ENCODE measurements at places on chromosomes 4 and X. TPM values are rescaled to one million over a fixed set of nuclear protein-coding genes. Genes with fewer than 3 reads are reported as not detected.

DNA sequence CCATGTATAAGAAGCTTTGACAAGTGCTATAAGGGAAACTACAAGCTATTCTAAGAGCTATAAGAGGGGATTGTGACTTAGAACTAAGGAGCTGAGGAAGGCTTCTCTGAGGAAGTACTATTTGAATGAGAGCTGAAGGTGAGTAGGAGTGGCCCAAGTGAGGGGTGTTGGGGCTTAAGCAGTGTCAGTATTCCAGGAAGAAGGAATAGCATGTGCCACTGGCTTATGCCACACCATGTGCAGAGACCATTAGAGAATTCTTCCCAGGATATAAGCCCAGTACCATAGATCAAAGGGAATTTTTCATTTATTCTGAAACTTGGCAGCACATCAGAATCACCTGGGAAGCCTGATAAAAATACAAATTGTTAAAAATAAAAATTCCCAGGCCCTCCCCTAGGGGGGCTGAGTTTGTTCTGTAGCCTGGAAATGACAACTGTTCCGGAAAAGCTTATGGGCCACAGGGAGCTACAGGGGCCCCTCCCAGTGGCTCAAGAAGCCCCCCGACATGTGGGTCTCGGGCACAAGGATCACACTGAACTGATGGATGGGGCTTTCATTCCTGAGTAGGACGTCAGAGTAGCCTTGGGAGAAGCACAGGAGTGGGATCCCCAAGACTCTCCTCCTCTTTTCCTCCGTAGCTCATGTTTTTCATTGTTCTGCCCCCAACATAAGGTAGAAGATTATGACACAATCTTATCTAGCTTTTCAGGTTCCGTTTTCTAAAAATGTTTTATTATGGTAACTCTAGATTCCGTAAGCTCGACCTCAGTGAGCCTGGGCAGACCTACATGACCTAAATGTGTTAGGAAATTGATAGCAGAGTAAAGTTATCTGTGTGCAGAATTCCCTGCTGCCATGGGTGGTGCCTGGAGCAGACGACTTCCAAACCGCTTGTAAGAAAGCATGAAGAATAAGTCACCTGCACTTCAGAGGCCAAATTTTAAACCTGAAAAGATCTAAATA is 119.3 kb downstream of the AFF1 start:
- DNase-seq, result no peak

DNA sequence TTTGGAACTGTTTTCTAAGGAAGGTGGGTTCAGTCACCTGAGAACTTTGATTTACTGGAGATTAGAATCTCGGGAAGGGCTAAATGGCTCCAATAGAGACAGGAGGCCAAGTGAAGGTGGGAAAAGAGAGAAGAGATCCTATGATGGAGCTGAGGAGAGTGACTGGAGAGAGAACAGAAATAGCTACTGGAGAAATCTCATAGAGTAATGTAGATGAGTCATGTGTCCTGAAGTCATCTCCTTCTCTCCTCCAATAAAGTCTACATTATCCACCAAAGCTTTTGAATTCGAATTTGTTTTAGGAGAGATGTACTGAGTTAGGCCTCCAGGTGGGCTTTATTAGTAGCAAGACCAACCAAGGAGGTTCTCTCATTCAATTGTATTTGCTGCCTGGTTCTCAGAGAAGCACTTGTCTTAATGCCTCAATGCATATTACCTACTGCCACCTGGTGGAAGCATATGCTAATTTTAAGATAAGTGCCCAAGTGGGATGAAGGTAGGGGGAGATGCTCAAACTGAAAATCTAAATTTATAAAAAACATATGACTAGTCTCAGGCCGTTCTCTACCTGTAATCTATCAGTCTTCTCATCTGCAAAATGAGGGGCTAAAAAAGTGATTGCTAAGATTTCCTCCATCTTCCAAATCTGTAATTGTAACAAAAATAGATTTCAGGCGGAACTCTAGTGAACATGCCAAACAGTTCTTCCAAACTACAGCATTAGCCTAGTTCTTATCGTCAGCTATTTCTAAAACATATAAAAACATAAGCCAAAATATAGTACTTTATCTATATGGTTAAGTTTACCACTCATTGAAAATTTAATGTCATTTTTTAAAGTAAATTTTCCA is 24.4 kb downstream of the TXK start:
- DNase-seq, result peak; percentile 35

DNA sequence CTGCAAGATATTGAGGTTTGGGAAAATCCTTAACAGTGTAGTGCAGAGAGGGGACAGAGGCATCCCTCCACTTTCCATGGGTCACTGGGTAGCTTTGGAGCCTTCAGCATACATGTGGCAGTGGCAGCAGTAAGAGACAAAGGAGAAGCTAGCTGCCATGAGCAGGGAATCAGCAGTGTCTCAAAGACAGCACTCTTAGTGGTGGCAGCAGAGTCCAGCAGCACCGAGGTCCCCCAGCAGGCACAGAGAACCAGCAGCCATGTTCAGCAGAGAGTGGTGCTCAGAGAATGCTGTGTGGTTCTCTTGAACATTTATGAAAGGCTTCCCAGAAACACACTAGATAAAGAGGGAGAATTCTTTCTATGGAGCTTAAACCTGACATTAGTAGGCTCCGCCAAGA is 308.5 kb downstream of the CENPC start:
- DNase-seq, result no peak

DNA sequence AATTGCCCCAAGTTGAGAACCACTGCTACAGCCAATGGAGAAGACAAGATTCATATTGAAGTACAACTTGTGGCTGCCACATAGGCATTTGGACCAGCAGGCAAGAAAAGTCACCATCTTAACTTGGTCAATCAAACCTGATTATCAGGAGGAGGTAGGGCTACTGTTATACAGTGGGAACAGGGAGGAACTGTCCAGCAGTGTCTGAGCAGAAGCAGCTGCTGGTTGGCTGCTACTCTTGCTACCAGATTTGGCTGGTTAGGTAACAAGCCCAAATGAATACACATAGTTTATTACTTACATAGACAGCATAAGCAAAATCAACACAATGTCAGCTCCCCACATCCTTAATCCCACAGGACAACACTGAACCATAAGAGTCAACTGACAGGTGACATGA is 39.4 kb downstream of the ATP1B4 start:
- no peak for DNase-seq

GRCh38 chrX:55312655-55313054 is 47.9 kb upstream of the PAGE3 start:
- no peak for DNase-seq

GRCh38 chr4:157280673-157281072 is 60.1 kb downstream of the GRIA2 start:
- DNase-seq, result no peak

DNA sequence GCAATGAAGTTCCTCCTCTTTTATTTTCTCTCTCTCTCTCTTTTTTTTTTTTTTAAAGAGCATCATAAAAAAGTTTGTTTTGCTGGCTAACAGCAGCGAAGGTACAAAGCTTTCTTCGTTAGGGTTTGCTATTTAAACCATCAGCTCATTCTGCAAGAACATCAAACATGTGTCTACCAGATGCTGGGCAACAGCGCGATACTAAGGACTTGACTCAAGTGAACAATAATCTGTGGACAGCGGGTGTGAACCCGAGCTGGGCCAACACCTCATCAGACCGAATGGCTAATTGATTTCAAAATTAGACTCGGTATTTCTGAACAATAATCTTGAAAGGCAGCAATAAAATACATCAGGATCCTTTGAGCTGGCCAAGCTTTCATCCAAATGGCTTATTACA is 246.4 kb downstream of the FBXO8 start:
- DNase-seq, result no peak

- DNase-seq, result no peak
These were observed 52.1 kb upstream of the RAP2C start for GRCh38 chrX:132271311-132271778.

- DNase-seq, result no peak
These were observed 30.5 kb upstream of the BLTP1 start for GRCh38 chr4:122121593-122121992.

GRCh38 chr4:3345384-3345783 is 52.6 kb downstream of the RGS12 start:
- no peak for DNase-seq

GRCh38 chrX:154123241-154124219 is 20.5 kb upstream of the OPN1LW start:
- no peak for DNase-seq

DNA sequence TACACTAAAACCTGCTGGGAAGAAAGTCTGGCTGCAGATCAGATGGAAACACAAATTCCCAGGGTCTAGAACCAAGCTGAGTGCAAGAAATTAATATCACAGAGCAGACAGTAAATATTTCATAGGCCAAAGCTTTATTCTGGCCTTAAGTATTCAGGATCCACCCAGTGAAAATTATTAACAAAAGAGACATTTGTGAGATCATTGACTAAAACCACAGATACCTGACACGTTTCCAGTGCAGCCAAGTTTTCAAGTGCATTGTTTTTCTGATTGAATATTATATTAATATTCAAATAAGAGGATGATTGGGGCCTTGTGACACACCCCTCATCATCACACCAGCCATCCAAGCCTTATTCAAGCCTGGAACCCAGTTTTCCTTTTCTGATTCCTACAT is 10.3 kb downstream of the ELOVL6 start:
- DNase-seq, result no peak

DNA sequence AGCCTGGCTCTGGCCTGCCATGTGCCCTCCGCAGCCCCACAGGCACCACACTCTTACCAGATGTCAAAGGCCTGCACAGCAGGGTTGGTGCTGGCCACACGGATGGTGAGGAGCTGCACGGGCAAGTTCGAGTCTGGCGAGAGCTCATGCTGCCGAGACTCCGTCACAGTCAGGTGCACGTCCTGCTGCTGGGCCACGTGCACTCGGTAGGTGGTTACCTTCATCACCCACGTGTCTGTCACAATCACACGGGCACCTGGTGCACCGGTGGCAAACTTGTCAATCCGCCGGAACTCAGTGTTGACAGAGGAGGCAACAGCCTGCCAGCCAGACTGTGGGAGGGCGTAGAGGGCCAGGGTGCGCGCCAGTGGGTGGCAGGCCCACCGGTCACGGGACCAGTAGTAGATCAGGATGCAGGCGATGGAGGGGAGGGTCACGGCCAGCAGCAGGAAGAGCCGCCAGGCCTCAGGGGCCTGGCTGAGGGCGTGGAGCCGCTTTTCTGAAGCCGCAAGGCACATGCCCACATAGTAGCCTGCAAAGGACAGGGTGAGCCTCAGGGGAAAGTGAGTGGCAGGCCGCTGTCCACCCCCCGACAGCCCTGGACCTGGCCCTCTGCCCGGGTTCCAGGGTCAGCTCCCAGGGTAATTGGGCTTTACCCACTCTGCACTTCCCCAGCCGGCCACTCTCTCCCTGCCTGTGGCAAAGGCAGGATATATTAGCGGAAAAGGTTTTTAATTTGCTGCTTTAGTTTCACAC is 2.9 kb downstream of the TMEM129 start:
- DNase-seq, result no peak

DNA sequence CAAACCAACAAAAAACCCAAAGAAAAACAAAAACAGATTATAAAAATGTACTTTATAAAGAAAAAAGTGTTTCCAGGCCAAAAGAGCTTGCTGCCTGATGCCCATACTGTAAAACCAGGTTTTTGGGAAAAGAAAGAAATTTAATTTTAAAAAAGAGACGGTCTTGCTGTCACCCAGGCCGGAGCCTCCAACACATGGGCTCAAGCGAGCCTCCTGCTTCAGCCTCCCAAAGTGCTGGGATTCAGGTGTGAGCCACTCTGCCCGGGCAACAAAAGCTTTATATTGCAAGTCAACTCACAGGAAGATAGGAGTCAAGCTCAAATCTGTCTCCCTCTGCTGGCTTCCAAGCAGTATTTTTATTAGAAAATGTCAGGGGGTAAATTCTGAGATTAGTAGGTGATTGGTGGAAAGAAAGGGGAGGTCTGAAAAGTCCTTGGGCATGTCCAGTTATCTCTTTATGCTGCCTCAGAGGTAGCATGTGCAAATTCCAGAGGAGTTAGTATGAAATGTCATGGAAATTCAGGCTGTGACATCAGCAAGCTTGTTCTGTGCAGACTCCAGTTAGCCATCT is 39.4 kb downstream of the MGST2 start:
- DNase-seq, result no peak

- DNase-seq, result peak; percentile 23
These were observed 37.3 kb downstream of the ACOX3 start for GRCh38 chr4:8403173-8403753.

DNA sequence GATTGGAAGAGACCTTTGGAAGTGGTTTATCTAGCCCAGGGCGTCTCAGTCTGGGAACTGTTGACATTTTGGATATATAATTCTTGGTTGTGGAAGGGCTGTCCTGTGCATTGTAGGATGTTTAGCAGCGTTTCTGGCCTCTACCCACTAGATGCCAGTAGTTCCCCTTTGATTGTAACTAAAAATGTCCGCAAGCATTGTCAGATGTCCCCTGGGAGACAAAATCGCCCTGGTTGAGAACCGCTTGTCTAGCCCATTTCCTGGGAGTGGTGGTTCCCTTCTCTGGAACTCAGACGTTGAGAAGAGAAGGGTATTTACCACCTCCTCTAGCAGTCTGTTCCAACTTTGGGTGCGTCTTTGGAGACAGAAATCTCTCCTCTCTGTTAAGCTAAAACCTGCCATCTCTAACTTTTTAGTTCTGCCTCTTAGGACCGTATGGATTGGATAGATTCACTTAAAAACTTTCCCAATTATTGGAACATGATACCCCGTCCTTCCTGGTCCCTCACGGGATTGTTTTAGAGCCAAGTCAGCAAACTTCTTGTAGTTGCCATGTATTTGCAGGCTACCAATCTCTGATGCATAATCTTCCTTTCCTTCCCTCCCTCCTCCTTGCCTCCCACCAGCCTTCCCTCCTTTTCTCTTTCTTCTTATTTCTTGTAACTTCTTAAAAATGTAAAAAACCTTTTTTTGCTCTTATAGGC is 13.9 kb downstream of the TMEM165 start:
- DNase-seq, result peak; percentile 70

DNA sequence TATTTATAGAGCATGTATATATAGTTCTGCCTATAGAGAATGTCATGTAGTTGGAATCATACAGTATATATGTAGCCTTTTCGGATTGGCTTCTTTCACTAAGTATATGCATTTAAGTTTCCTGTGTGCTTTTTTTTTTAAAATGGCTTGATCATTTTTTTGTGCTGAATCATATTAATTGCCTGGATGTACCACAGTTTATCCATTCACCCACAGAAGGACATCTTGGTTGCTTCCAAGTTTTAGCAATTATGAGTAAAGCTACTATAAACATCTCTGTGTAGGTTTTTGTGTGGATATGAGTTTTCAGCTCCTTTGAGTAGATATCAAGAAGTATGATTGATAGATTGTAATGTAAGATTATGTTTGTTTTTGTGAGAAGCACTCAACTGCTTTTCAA is 23.8 kb downstream of the PTTG2 start:
- DNase-seq, result no peak

The PPP4R3C gene
- polyA plus RNA-seq, result not detected

The CYSLTR1 gene
- polyA plus RNA-seq, result 47.6 TPM

The CXCL5 gene
- not detected for polyA plus RNA-seq

The SH3BGRL gene
- polyA plus RNA-seq, result 359 TPM

The DDIT4L gene
- not detected for polyA plus RNA-seq

The RAI2 gene
- polyA plus RNA-seq, result not detected

The ARMCX2 gene
- polyA plus RNA-seq, result 5.0 TPM

The HTRA3 gene
- not detected for polyA plus RNA-seq

The ARHGAP36 gene
- polyA plus RNA-seq, result not detected
